ENCODE measurements at places on chromosomes 5 and 9. TPM values are rescaled to one million over a fixed set of nuclear protein-coding genes. Genes with fewer than 3 reads are reported as not detected.

GRCh38 chr5:115939059-115939458 is 23.2 kb upstream of the LVRN start:
- no peak overlapping the region for H3K27ac ChIP-seq
- no peak overlapping the region for H3K4me3 ChIP-seq
- DNase-seq, result no peak
- H3K27me3 ChIP-seq, result no peaks in the 10 kb centered on the region

GRCh38 chr9:128411364-128412119 is 9.1 kb upstream of the CERCAM start:
- no peak overlapping the region for H3K4me3 ChIP-seq
- peaks cover 28% of the 10 kb centered on the region for H3K4me1 ChIP-seq
- no peaks in the 10 kb centered on the region for H3K36me3 ChIP-seq
- no peak overlapping the region for H3K27ac ChIP-seq

GRCh38 chr9:124183772-124184171 is 74.0 kb upstream of the NEK6 start:
- DNase-seq, result no peak
- H3K4me1 ChIP-seq, result no peaks in the 10 kb centered on the region
- H3K27ac ChIP-seq, result no peak overlapping the region
- H3K4me3 ChIP-seq, result no peak overlapping the region

PRSS3 gene
- total RNA-seq, result not detected

DNA sequence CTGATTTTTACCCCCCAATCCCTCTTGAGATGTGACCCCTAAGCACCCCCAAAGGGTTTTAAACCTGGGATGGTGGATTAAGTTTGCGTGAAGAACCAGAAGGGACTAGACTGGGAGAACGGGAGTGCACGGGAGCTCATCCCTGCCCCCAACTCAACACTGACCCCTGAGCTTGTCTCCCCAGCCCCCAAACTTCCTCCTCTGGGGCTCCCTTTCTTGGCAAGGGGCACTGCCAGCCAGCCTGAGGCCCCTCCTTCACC is 5.0 kb upstream of the SET start:
- peaks cover 3% of the 10 kb centered on the region for H3K36me3 ChIP-seq
- peak overlapping the region; percentile 86 for H3K4me3 ChIP-seq
- DNase-seq, result no peak
- H3K27me3 ChIP-seq, result no peaks in the 10 kb centered on the region
- peaks cover 35% of the 10 kb centered on the region for H3K4me1 ChIP-seq

DNA sequence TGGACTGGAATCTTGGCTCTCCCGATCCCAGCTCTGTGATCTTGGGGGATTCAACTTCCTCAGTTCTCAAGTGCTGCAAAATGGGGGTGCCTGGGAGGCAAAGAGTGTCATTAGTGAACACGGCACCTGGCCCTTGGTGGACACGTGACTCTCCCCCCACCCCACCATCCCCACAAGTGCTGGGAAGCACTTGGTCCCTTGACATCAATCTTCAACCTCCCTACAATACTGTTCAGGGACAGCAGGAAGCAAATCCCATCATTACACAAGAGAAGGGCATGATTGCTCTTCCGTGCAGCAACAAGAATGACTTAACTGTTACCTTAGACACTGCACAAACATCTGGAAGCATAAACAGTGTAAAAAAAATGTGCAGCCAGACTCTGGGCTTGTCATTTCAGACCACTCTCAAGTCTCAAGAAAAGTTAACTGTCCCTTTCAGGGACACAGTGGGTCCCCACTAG is 61.4 kb downstream of the PSMB7 start:
- peaks cover 32% of the 10 kb centered on the region for H3K36me3 ChIP-seq
- no peak for DNase-seq
- H3K27me3 ChIP-seq, result no peaks in the 10 kb centered on the region
- H3K4me1 ChIP-seq, result no peaks in the 10 kb centered on the region
- no peak overlapping the region for H3K27ac ChIP-seq
- H3K4me3 ChIP-seq, result no peak overlapping the region

Measured in mesothelial cell of epicardium (in vitro differentiated cells).